ENCODE measurements at places on chromosomes 5 and 9.

- no peak for DNase-seq
These were observed 721.0 kb upstream of the WWC1 start for GRCh38 chr5:167570431-167570830.

GRCh38 chr9:121768416-121769015 lies 117.1 kb downstream of the DAB2IP start:
- no peak for DNase-seq

- DNase-seq, result no peak
These were observed 31.8 kb downstream of the MAP1B start for GRCh38 chr5:72138943-72139521.

DNA sequence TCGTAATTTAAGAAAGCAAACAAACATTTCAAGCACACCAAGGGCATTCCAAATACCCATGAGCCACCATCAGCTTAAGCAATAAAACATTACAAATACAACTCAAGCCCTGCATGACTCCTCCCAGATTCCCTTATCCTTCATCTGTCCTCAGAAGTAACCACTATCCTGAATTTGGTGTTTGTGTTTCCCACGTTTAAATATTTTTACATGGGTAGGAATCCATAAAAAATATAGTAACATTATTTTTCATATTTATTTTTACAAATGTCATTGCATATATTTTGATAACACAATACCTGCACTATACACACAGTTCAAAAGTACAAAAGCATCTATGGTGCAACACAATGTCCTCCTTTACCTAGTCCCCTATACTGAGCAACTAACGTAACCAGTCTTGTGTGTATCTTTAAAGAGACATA lies 6.4 kb downstream of the PRKAA1 start:
- DNase-seq, result no peak

- no peak for DNase-seq
These were observed 113.9 kb downstream of the C5orf15 start for GRCh38 chr5:133854554-133854953.

DNA sequence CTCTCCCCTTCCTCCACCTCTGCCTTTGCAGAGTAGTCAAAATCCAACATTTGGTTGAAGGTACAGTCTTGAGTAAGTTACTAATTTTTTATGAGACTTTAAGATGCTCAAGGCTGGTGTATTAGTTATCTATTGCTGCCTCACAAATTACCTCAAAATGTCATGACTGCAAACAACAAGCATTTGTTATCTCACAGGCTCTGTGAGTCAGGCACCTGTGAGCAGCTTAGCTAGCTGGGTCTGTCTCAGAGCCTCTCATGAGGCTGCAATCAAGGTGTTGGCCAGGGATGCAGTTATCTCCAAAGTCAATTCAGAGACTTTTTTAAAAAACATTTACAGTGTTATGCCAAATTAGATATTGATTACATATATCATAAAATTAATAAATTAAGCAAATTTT lies 371.3 kb upstream of the RGMB start:
- no peak for DNase-seq

GRCh38 chr5:151683986-151684588 lies 2.6 kb downstream of the SPARC start:
- no peak for DNase-seq

DNA sequence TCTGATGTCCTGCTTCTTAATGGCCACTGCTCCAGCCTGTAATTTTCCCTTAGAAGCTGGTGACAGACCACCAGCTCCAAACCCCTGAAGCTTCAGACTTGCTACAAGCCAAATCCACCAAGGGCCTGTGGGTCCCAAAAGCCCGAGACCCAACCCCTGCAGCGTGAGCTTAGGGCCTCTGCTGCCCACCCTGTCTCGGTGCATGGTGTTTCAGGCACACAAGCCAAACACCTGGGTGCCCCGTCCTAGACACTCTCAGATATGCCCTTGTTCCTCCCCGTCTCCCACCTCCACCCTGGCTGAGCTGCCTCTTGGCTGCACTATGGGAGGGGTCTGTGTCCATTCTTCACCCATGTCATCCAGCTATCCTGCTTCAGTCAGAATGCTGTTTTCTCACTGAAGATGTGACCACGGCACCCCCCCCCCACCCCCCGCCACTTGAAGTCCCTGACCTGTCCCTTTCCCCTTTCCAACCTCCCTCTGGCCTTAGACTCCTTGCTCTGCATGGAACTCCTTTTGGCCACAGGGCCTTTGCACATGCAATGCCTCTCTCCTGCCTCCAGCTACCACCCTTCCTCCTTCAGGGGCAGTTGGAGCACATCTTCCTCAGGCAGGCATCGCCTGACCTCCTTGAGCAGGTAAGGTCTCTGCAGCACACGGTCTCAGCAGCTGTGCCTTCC lies 55.8 kb downstream of the ZNF354C start:
- DNase-seq, result no peak

GRCh38 chr5:2259494-2260107 lies 376.9 kb upstream of the IRX4 start:
- no peak for DNase-seq

GRCh38 chr9:95573463-95573862 lies 56.7 kb upstream of the PTCH1 start:
- DNase-seq, result no peak

DNA sequence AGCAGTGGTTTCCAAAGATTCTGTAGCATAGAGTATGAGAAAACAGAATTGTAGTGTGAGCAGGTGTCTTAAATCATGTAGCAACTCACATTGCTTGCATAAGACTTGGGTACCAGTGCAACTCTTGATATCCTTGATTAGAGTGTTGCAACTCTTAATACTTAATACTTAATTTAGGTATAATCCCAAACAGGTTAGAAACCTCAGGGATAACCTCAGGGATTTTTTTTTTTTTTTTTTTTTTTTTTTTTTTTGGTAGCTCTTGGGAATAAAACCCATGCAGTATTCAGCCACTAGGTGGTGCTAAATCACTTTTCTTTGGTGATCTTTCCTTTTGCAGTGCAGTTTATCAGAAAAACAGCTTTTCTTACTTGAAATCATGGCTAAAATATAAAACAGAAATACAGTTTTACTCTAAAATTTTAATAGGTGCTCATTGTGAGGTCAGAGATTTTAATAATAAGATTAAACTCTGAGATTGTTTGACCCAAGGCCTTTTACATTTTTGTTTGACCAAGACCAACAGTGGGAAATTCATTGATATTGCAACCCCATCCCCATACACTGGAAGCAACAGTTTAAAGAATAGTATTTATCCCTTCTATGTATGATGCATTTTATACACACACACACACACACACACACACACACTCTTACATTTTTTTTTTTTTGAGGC lies 55.3 kb downstream of the ERAP1 start:
- peak; percentile 36 for DNase-seq

DNA sequence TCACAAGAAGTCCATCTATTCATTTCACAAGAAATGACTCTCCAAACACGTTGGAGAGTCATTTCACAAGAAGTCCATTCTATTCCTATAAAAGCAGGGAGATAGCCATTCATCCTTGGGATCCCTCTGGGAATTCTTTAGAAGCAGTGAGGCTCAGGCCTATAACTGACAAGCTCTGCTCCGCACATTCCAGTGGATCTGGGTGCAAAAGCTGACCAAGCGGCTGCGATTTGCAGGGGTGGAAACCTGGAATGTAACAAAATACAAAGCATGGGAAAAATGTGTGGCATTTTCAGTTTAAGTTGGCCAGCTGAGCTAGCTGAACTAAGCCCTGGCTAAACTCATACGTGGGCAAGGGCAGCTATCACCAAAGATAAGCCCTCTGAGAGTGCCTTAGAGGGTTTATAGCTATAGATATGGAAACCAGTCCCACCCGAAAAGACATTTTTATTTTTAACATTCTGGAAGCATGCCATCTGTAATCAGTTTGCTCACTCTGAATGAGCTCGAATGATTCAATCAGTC lies 8.7 kb downstream of the TAS2R1 start:
- no peak for DNase-seq

GRCh38 chr5:172904643-172905345 lies 54.4 kb upstream of the RPL26L1 start:
- no peak for DNase-seq

Measured in GM13976 (cell line).